ENCODE measurements at places on chromosomes 2 and 18.

- DNase-seq, result no peak
Measured at GRCh38 chr2:17557596-17557995, 17.1 kb downstream of the VSNL1 start.

DNA sequence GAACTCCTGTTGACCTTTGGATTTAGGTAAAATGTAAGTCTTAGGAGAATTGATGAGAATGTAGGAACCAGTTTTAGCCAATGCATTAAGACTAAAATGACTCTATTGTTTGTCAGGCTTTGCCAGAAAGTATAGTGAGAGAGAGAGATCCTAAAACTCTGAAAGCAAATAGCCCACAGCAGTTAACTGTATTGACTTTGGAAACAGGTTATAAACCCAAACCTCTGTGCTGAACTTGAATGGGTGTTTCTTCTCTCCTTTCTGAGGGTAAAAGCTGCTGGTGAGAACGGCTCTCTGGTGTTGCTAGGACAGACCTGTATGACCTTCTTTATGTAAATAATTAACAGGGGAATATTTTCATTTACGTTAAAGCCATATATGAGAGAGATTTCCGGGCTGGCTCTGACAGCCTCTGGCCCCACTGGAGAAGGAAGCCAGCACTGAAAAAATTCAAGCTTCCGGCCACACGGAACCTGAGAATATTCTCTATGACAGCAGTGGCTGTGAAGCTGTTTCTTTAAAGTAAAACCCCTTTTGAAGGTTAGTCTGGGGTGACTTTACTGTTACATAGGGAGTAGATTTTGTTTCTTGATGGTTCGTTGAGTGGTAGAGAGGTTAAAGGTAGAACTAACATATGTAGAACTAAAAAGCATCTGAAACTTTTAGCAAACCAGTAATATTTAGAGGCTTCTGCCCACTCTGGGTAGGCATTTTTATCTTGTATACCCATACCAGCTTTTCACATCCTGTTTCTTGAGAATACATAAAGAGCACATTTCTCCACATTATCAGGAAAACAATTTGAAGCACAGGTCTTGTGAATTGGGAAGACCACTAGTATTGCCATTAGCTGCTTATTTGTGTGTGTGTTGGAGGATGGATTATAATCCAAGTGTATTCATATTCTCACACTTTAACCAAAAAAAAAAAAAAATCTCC, 123.8 kb downstream of the SPTBN1 start:
- DNase-seq, result no peak

DNA sequence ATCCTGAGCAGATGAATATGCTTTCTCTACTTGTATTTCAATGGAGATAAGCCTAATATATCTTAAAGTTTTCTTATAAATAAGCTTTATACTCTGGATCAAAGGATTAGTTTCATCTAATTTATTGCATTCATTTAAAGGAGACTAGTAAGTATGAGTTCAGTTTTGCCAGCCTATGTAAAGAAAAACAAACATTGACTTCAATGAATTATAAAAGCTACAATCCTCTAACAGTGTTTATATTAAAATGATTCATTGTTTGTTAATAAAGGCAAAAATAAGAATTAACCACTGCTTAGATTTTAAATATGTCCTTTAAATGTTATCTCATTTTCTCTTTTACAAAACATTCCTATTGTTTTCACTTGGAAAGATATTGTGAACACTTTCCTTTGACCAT, 566.0 kb downstream of the EPHA4 start:
- DNase-seq, result no peak

DNA sequence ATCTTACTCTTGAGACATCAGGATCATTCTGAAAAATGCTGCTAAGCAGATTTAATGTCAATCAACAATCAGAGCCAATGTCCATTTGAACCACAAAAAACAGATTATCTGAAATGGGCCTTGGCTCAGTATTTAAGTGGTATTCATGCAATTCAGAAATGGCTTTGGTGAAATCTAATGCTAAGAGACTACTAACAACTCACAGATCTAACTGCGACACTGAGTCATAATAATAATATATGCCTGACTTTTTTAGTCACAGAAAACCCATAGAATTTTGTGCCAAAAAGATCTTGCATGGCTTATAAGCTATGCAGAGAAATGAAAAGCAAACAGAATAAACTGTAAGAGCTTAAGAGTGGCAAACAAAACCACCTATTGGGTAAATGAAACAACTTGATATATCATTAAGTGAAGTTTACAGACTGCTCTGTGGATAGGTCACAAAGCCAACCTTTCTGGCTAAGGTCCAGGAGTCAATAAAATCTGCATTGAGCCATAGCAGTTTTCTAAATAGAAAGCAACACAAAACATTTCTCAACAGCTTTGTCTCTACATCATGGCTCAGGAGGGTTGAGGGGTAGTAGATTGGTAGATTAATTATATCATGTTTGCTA, 234.3 kb downstream of the LRATD1 start:
- no peak for DNase-seq

DNA sequence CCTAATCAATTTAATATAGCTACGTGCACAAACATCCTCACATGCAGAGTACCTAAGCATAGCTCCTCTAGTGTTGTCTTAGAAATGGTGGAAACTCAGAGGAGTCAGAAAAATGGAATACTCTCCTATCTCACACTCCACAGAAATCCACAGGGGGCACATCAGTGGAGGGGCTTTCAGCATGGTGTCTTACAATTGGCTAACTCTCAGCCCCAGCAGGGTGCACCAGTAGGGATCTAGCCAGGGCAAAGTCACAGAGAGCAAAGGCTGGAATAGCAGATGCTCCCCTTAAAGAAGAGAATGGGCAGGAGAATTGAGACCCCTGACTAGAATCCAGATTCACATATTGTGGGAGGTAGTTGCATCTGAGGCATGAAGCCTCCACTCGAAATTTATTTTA, 135.7 kb downstream of the MAIP1 start:
- DNase-seq, result no peak

GRCh38 chr18:78424403-78425018, 555.1 kb upstream of the SALL3 start:
- DNase-seq, result no peak

DNA sequence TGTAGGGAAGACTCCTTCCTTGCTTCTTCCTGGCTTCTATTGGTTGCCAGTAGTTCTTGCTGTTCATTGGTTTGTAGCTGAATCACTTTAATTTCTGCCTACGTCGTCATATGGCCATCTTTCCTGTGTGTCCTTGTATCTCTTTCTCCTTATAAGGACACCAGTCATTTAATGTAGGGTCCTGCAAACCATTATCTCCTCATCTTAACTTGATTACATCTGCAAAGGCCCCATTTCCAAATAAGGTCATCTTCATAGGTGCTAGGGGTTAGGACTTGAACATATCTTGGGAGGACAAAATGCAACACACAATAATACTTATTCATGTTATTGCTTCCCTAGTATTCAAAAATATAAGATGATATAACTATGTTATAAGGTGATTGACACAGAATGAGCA, 95.5 kb upstream of the TTC27 start:
- no peak for DNase-seq

DNA sequence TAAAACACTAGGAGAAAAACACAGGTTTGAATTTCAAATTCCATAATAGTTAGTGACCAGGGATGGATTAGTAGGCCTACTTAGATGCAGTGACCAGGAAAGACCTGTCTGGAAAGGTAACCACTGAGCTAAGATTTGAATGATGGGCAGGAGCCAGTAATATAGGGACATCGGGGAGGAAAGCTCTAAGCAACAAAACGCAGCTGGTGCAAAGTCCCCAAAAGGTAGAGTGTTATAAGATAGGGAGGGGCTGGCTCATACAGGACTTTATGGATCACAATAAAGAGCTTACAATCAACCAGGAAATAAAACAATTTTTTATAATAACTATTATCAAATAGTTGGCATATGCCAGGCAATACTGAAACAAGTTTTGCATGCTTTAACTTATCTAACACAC, 849.4 kb downstream of the LRRTM4 start:
- no peak for DNase-seq

DNA sequence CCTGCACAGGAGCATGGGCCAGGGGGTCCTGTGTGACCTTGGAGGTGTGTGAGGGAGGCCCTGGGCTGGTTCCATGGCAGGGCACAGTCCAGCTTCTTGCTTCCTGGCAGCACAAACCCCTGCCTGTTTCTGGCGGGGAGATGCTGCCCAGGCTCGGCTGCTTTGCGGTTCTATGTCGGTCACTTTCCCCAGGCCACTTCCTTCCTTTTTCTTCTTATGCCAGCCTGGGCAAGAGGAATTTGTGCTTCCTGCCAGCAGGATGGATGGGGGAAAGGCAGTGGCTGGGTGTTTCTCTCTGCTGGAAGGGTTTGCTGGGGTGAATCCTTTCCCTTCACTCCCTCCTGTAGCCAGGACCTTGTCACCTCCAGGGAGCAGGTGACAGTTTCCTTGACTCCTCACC, 24.3 kb downstream of the ASAP2 start:
- DNase-seq, result no peak
